ENCODE measurements at places on chromosomes 6 and 20.

DNA sequence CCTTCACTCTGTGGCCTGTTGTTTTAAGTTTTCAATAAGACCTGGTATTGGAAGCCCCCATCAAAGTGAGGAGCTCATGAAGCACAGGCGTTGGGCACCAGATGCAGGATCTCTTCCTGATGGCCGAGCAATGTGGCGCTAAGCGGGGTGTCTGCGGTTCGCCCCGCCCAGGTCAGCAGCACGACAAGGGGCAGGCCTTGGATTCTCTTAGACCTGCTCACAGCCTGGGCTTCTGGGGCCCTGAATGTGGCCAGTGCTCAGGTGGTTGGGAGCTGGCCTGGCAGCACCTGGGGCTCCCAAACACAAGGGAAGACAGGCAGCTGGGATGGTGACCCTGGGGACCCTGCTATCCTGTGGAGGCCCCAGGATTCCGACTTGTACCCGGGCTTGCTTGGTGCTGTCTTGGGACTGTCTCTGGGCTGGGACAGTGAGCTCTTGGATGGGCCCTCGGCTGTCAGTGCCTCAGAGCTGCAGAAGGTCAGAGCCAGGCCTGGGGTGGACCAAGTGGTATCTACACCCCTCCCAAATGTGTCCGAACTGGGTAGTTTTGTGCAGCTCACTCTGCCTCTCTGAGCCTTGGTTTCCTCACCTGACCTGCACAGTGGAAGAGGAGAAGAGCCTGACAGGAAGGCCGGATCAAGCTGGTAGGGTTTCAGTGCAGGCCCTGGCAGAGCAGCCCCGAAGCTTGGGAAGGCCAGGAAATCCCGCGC is 69.1 kb downstream of the PHACTR3 start:
- no peak for DNase-seq

DNA sequence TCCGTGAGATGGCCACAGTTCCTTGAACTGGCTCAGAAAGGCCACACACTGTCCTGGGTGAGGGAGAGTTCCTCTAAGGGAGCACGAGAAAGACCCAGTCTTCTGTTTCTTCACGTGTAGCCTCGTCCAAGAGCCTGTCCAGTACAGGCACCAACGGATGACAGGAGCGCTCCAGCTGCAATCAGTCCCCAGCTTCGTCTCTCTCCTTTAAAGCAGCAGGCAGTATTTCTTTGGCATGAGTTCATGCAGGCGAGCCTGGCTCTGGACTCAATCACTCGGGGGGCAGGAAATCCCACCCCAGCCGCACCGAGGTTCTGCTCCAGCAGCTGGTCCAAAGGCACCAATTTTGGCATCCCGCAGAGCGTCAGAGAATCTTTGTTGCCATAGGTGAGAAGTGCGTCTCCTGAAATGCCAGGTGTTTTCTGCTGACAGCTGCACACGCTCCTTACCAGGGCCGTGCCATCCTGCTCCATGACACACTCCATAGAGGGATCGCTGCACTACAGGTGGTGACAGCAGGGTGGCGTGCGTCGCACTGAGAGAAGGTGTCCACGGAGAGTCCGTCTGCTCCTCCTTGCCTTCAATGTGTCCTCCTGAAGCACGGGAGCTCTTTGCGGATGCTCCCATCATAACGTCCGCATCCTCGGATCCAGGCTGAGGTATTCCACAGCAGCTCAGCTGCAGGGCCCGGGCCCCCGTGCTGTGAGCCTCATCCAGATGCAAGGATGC is 59.6 kb upstream of the AFDN start:
- no peak for DNase-seq

- DNase-seq = no peak
Observed at GRCh38 chr20:25083141-25083772, 1.3 kb upstream of the VSX1 start.

- DNase-seq = peak; percentile 57
Observed at GRCh38 chr20:11217326-11218172, 543.8 kb upstream of the JAG1 start.

GRCh38 chr20:40468759-40469158 is 220.3 kb downstream of the MAFB start:
- no peak for DNase-seq

- no peak for DNase-seq
Observed at GRCh38 chr20:57379263-57379647, 11.9 kb upstream of the RBM38 start.

GRCh38 chr20:59356662-59357165 is 56.3 kb downstream of the EDN3 start:
- no peak for DNase-seq

- DNase-seq = no peak
Observed at GRCh38 chr6:28922004-28922820, 1.6 kb downstream of the TRIM27 start.

GRCh38 chr6:104050455-104050854 is 809.3 kb downstream of the HACE1 start:
- no peak for DNase-seq

GRCh38 chr6:55950071-55950814 is 74.9 kb upstream of the BMP5 start:
- DNase-seq = no peak

- no peak for DNase-seq
Observed at GRCh38 chr6:106790935-106791334, 161.6 kb downstream of the QRSL1 start.

DNA sequence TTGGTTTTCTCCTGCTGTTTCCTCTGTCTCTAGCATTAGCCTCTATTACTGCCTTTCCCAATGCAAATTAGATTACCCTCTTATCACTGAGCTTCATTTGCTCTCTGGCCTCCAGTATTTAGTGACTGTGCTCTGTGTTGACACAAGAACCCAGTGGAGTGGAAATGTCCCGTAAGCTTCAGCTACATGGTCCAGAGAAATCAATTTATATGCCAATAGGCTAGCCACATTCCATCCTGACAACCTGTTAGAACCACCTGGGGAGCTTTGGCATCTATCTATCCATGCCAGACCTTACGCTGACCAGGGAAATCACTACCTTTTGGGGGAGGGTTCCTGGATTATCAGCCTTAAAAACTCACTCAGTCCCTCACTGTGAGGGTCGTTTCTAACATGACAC is 459.6 kb downstream of the UTRN start:
- no peak for DNase-seq

Data from fibroblast of skin of abdomen (primary cell).